ENCODE measurements at places on chromosomes 2 and 18.

DNA sequence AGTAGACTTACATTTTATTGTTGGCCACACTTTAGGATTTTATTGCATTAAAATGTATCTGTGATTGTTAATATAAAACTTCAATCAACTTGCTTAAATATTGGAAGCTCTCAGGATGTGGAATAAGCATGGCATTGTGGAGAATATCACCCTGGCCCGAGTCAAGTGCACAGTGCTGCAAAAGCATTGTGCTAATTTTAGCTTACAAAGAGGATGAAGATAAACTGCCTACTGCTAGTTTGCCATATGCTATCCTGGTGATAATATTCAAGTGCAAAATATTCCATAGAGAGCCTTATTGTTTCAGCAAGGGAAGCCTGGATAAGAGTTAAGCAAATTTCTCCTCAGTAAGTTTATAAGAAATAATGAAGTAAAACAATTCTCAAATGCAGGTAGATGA is 54.5 kb downstream of the MEIS1 start:
- H3K4me1 ChIP-seq, result no peaks in the 10 kb centered on the region
- no peak overlapping the region for H3K4me3 ChIP-seq
- DNase-seq, result no peak
- no peaks in the 10 kb centered on the region for H3K27me3 ChIP-seq
- no peak overlapping the region for H3K27ac ChIP-seq

- peak overlapping the region; percentile 98 for H3K4me3 ChIP-seq
- no peak for DNase-seq
- H3K27ac ChIP-seq, result peak overlapping the region; percentile 86
- peaks cover 23% of the 10 kb centered on the region for H3K36me3 ChIP-seq
Measured at GRCh38 chr2:229920011-229920641, 1.7 kb downstream of the TRIP12 start.

GRCh38 chr2:24827321-24828237 is 34.4 kb downstream of the CENPO start:
- peaks cover 27% of the 10 kb centered on the region for H3K36me3 ChIP-seq
- peak overlapping the region; percentile 44 for H3K27ac ChIP-seq
- H3K27me3 ChIP-seq, result no peaks in the 10 kb centered on the region

DNA sequence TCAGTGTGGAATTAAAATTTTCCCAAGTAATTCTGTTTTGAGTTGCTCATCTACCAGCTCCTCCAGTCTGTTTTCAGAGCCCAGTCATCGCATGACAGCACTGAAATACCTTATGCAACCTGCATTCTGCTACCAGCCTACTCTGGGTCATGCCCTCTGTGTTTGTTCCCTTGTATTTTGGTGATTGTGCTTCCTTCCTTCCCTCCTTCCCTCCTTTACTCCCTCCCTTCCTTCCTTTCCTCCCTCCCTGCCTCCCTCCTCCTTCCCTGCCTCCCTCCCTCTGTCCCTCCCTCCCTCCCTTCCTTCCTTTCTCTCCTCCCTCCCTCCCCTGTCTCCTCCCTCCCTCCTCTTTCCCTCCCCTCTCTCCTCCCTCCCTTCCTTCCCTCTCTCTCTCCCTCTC is 289.6 kb downstream of the CDH2 start:
- no peaks in the 10 kb centered on the region for H3K4me1 ChIP-seq
- no peaks in the 10 kb centered on the region for H3K27me3 ChIP-seq
- H3K27ac ChIP-seq, result no peak overlapping the region

DNA sequence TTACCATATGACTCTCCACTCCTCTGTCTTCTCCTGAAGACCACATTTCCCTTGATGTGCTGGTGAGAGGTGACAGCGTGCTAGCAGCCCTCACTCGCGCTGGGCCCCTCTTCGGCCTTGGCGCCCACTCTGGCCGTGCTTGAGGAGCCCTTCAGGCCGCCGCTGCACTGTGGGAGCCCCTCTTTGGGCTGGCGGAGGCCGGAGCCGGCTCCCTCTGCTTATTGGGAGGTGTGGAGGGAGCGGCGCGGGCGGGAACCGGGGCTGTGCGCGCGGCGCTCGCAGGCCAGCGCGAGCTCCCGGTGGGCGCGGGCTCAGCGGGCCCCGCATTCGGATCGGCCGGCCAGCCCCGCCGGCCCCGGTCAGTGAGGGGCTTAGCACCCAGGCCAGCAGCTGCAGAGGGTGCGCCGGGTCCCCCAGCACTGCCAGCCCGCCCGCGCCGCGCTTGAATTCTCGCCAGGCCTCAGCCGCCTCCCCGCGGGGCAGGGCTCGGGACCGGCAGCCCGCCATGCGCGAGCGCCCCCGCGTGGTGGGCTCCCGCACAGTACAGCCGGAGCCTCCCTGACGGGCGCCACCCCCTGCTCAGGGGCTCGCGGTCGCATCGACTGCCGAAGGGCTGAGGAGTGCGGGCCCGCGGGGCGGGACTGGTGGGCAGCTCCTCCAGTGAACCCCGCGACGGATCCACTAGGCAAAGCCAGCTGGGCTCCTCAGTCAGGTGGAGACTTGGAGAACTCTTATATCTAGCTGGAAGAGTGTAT is 246.6 kb upstream of the REG3G start:
- no peak overlapping the region for H3K4me3 ChIP-seq
- H3K36me3 ChIP-seq, result no peaks in the 10 kb centered on the region
- H3K27ac ChIP-seq, result no peak overlapping the region
- H3K27me3 ChIP-seq, result no peaks in the 10 kb centered on the region
- no peak for DNase-seq

DNA sequence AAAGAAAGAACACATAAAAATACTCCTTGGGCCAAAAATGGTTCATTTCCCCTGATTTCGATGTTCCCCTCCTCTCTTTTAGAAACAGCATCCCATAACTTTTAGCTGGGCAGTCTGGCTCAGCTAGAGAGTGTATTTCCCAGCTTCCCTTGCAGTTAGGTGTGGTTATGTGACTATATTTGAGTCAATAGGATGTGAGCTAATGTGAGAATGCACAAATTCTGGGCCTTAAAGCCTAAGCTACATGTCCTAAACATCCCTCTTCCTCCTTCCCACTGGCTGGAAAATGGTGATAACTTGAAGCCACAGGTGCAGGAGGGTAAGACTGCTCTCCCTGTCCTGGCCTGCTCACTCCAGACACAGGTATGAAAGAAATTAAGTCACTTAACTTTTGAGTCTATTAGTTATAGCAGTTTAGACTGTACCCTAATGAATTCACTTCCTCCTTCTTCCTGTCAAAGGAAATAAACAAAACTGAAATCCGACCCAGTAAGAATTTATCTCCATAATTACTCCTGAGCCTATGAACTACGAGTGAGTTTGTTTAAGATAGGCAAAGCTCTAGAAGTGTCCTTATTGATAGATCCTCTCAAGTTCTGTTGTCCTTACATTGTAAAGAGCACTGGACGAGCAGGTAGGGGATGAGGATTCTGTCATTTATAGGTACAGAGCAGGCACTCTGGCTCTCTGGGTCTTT is 177.6 kb downstream of the MTX2 start:
- no peak overlapping the region for H3K4me3 ChIP-seq
- no peaks in the 10 kb centered on the region for H3K36me3 ChIP-seq
- H3K27me3 ChIP-seq, result peaks cover 14% of the 10 kb centered on the region
- no peak overlapping the region for H3K27ac ChIP-seq
